ENCODE measurements at places on chromosomes 1 and 21.

DNA sequence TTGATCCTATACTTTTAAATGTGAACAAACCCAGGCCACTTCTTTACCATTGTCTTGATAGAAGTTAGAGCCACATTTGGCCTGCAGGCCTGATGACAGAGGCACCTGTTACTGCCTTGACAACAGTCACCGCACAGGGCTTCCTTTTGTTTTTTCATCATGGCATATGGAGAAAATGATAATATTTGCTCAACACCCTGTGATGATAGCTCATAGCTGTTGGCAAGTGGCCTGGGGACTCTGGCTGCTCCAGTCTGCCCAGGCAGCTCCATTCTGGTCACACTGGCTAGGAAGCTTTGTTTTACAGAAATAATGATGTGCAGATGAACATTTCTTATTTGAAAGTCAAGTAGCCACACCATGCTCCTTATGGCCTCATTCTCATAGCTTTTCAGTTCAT is 89.6 kb upstream of the GPR88 start:
- peak; percentile 7 for DNase-seq

- DNase-seq: peak; percentile 40
These were observed 1.1 kb downstream of the TOR3A start for GRCh38 chr1:179082999-179083335.

DNA sequence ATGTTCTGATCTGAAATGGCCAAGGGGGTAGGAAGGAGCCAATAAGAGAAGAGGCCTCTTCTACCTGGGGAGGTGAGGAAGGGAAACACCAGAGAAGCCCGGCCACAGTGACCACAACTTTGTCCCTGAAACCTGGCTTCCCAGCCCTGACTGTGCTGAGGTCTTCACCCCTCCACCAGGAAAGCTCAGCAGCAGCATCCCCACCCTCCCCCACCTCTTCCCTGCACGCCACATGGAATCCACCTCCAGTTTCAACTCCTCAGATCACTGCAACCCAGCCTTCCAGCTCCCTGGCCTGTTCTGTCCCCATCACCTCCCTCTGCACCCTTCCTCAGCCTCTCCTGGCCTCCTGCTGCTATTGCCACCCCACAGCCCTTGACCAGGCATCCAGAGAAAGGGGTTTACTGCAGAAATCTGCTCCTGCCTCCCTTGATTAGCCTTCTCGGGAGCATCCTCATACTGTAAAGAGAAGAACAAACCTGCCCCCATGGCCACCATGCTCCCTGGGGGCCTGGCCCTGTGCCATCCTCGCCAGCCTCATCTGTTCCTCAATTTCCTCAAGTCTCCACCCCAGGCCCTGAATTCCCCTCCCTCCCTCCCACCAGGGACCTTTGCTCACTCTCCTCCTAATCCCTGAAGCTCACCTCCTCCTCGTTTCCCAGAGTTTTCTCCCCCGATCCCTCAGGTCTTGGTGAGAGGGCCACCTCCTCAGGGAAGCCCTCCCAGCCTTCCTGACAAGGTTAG is 450.9 kb downstream of the MATN1 start:
- no peak for DNase-seq

DNA sequence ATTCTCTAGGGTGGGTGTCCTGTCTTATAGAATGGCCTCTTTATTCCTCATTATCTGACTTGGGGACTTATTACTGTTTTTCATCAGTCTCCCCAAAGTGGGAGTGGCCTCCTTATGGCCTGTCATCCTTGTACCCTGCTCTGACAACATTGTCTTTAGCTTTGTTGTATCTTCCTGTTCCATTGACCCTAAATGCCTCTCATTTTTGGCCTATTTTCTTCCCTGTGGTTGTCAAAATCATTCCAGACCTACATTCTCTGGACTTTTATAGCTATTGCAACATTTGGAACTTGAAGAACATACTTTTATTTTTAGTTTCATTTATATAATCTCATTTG is 9.7 kb downstream of the SFT2D2 start:
- no peak for DNase-seq

- no peak for DNase-seq
These were observed 142.3 kb downstream of the VPS13D start for GRCh38 chr1:12372180-12372579.

DNA sequence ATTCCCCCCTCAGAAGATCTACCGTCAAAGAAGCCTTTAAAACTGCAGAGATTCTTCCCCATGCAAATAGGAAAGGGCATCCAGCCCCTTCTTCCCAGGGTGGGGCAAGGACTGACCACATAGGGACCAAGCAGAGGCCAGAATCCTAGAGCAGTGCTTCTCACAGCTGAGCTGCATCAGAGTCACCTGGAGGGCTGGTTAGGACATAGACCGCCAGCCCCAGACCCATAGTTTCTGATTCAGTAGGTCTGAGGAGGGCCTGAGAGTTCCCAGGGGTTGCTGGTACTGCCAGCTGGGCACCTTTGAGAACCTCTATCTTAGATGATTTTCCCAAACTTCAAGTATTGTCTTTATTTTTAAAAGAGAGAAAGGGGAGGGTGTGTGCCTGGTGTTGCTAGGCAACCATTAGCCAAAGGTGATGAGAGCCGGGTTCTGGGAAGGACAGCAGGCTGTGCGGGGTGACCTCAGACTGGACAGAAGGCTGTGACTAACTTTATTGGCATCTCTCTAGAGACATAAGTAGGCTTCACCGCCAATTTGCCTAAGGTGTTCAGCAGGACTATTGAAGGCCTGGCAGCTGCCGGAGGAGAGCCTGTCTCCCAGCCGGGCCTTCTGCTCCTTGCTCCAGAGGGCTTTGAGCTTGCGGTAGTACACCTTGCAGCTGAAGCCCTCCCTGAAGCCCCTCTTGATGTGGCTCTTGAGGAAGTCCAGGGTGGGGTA is 3.0 kb downstream of the SPATA46 start:
- DNase-seq: no peak

- DNase-seq: no peak
These were observed 6.9 kb downstream of the CD1B start for GRCh38 chr1:158324395-158324794.

- DNase-seq: no peak
These were observed 128.9 kb downstream of the ASTN1 start for GRCh38 chr1:177035586-177035985.

GRCh38 chr1:67537667-67538018 is 107.4 kb upstream of the SERBP1 start:
- DNase-seq: no peak

GRCh38 chr1:197994907-197995407 is 77.8 kb downstream of the LHX9 start:
- no peak for DNase-seq

DNA sequence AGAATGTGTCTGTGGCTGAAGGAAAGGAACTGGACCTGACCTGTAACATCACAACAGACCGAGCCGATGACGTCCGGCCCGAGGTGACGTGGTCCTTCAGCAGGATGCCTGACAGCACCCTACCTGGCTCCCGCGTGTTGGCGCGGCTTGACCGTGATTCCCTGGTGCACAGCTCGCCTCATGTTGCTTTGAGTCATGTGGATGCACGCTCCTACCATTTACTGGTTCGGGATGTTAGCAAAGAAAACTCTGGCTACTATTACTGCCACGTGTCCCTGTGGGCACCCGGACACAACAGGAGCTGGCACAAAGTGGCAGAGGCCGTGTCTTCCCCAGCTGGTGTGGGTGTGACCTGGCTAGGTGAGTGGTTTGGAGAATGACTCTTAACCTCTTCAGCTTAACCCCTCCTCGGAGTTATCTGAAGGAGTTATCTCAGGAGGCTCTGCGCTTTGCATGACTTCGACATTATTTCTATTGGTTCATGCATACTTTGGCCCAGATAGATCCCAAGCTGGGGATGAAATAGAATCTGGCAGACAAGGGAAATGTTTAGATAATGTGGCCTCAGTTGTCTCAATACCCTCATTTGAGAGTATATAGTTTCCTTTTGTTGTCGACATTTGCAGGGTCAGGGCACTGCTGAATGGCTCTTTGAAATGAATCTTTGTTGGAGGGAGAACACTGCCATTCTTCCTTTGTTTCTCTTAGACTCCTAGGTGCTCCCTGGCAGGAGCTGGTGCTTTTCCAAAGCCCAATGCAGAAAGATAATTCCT is 39.7 kb downstream of the PTGFRN start:
- no peak for DNase-seq

GRCh38 chr1:212432272-212432660 is 454 bp upstream of the NENF start:
- DNase-seq: no peak

- peak; percentile 84 for DNase-seq
These were observed 162.7 kb upstream of the COL6A1 start for GRCh38 chr21:45818904-45819285.

DNA sequence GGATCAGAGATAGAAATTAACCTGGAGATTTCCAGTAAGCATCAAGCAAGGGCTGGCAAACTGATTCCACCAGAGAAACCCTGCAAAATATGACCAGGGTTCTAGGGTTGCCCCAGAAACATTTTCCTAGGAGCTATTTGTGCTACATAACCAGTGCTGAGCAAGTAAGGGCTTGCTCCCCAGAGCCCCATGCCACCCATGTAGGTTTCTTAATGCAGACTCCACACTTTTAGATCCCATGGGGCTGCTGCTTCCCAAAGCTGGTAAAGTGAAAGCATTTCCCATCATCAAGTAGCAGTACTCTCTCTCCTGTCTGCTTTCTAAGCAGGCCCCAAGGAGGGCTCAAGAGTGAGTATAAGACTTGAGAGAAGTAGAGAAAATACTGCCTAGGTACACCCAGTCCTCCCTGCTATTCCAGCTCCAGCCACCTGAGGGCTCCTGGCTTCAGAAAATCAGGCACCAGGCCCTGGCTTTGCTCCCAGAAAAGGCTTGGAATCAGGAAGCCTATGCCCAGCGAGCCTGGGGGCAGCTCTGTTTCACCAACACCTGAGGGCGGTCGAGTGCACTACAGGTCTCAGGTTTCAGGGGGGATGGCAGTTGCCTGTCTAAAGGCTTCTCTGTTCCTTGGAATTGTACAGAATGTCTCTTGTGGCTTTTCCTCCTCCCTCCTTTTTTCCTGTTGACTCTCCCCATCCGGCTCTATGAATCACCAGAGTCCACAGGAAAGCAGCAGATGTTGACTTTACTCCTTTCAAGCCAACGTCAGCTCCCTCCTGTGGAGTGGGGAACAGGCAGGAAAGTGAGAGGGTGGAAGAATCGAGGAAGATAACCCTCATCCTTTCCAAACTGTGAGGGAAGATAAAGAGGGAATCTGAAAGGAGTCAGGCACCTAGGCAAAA is 6.2 kb upstream of the ANKRD35 start:
- peak; percentile 99 for DNase-seq

GRCh38 chr1:11628767-11629166 is 25.5 kb downstream of the FBXO2 start:
- no peak for DNase-seq

- no peak for DNase-seq
These were observed 369.6 kb downstream of the RYR2 start for GRCh38 chr1:237411621-237412020.

GRCh38 chr1:50929376-50929958 is 30.6 kb downstream of the FAF1 start:
- peak; percentile 36 for DNase-seq

- DNase-seq: no peak
These were observed 300.4 kb downstream of the PLA2G4A start for GRCh38 chr1:187129132-187129531.

- peak; percentile 65 for DNase-seq
These were observed 517 bp downstream of the LRIG2 start for GRCh38 chr1:113073479-113073950.

DNA sequence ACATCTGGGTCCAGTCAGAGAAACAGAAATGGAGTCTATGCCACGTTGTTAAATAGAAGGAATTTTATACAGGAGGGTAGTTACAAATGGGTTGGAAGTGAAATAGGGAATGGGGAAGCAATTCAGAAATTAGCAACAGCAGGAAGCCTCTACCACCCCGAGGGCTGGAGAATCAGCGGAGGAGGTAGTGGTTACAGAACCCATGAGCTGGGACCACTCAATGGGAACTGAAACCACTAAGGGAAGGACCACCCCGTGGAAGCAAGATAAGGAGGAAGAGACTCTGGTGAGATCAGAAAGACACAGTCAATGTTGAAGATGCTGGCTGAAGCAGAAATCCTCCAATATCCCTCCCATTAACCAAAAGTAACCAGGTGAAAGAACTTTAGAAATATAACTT is 15.5 kb upstream of the MAST2 start:
- DNase-seq: no peak

GRCh38 chr1:155091071-155092051 is 12.7 kb downstream of the EFNA3 start:
- peak; percentile 65 for DNase-seq

- DNase-seq: no peak
These were observed 69.9 kb upstream of the DR1 start for GRCh38 chr1:93275634-93276295.

DNA sequence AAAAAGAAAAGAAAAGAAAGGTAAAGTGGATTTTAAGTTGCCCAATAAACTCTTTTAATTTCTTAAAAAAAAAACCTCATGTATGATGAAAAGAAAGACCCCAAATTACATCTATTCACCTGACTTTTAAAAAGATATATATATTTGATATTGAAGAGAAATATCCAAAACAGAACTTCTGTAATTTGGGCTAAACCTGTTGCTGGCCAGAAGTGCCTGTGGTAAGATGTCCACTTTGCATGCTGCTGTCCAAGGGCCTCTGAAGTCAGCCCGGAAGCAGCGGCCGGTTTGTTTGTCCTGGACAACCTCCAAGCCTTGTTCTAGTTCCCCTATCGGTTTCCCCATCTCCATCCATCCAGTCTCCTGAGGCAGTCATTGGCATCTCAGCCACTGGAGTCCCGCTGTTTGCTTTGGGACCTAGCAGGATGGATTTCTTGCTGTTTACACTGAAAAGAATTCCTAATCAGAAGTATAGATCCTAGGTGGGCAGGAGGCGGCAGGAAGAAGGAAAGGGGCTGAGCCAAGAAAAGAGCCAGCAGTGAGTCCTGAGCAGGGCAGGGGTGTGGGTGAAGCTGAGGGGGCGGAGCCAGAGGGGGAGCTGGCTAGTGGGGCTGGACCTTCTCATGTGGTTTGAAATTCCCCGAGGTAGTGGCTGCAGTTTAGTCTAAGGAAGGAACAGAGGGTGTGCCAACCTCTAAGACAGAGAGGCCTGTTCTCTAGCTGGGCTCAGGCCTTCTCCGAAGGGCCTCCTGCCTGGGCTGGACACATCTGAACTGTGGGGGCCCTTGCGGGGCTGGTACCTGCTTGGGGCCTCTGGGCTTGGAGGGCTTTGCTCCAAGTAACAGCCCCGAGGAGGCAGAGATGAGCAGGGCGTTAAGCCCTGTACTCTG is 3.3 kb downstream of the NCMAP start:
- DNase-seq: peak; percentile 40

DNA sequence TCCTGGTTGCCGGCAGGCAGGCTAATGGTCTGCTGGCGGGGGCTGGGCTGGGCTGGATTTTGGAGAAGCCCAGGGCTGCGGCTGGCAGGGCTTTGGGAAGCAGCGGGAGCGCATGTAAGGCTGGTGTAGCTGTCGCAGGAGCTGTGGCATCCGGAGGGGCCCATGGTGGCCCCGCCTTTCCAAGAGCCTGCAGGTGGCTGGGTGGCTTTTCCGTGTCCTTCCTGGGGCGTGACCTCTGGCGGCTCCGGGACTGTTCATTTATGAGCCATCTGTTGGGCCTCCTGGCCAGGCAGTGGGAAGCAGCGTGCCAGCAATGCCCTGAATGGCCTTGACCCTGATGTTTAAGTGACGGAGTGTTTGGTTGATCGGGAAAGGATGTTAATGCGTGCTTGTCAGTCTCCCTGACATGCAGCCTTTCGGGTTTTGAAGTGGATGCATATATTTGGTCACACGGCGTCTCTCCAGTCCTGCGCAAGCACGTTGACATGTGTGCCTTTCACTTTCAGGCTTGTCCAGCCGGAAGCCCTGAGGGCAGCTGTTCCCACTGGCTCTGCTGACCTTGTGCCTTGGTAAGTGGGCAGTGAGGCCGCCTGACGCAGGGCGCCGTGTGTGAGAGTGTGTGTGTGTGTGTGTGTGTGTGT is 38.5 kb downstream of the AGPAT3 start:
- no peak for DNase-seq
